Sigmoid colon (tissue), 7 donors: ENCODE measurements at places on chromosomes 7 and 10. TPM values are rescaled to one million over a fixed set of nuclear protein-coding genes. Genes with fewer than 3 reads are reported as not detected.

CYP2C19 gene
- not detected for polyA plus RNA-seq

GRCh38 chr7:131919920-131920709 is 363.7 kb upstream of the PODXL start:
- no peak for DNase-seq

SEMA3C gene
- 8.6 TPM for polyA plus RNA-seq

DNA sequence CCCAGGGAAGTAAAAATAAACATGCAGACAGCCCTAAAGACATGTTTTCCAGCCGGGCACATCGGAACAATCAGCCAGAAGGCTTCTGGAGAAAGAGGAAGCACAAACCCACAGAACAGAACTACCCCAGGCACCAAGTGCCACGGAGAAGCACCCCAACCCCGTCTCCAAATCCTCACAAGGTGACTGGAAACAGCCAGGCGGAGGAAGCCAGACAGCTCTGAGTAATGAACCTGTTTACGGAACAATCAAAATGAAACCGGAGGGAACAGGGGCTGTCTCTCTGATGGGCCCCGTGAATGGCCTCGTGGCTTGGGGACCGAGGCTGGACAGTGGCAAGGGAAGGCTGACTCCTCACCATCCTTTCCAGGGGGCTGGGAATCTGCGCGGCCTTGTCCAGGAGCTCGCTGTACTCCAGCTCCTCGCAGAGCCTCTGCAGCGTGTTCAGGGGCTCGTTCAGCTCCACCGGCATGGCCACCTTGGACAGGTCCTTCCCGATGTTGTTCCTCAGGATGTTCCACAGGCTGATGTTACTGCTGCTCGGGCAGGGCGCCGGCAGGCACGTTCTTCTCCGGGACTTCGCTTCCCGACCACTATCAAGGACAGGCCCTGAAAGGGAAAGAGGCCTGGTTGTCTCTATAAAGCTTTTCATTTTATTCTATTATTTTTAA is 77.0 kb upstream of the GSDME start:
- no peak for DNase-seq

DNA sequence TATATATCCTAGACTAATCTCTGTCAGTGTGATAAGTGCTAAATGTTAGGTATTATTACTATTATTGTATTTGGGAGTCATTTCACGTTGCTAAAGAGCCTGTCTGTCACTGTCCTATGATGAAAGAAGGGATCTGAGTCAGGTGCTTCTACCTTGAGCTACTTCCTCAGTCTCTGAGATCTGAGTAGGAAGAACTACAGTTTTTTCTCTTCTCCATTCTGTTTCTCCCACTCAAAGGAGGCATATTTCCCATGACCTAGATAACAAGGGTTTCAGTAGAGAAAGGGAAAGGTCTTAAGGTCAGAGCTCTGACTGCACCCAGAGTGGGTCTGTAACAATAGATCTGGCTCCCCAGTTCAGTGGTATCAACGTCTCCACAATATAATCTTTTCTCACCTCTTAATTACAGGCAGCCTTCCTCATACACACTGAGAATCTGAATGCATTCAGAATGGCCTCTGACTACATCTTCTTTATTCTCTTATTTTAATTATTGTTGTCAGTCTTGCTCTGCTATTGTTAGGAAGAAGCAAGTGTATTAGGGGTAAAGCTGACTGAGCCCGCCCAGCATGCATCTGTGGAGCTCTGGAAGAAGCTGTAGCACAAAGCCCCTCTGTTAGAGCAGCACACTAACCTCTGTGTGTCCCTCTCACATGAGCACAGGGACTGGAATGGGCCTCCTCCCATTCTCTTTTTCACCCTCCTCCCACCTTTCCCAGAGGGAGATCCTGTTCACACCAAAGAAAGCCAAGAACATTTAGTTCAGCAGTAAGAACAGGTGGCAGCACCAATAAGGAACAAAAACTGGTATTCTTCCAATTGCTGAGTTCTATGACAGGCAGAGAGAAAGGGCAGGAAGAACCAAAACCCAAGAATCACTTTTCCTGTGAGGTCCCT is 38.1 kb downstream of the USP54 start:
- DNase-seq, result peak; percentile 74

GRCh38 chr10:73923935-73924598 is 13.1 kb downstream of the PLAU start:
- no peak for DNase-seq

- DNase-seq, result no peak
Observed at GRCh38 chr7:157739031-157739430, 402.2 kb downstream of the DNAJB6 start.

CLCN1 gene
- not detected for polyA plus RNA-seq

- no peak for DNase-seq
Observed at GRCh38 chr10:87079106-87079836, 15.4 kb downstream of the GLUD1 start.

DNA sequence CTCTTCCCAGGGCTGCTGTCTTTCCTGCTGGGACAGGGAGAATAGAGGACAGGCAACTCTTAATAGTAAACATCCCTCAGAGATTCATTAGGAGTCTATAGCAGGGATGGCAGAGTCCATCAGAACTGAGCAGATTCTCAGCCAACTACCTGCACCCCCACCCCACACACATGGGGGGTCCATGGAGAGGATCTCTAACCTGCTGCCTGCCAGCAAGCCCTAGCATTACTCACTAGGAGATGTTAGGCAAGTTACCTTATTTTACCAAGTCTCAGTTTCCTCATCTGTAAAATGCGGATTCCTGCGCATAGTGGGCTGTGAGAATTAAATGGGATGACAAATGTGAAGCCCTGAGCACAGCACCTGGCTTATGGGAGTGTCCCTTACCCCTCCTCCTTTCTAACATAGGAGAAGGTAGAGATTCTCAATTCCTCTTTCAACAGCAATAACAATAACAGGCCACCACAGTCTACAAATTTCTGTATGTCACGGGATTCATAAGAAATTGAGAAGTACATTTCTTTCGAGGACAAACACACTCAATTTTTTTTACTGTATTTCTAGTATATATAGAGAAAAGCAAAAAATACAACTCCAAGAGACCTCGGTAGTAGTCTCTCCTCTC is 23.8 kb upstream of the WDR11 start:
- DNase-seq, result no peak

PTPRE gene
- polyA plus RNA-seq, result 5.1 TPM

DNA sequence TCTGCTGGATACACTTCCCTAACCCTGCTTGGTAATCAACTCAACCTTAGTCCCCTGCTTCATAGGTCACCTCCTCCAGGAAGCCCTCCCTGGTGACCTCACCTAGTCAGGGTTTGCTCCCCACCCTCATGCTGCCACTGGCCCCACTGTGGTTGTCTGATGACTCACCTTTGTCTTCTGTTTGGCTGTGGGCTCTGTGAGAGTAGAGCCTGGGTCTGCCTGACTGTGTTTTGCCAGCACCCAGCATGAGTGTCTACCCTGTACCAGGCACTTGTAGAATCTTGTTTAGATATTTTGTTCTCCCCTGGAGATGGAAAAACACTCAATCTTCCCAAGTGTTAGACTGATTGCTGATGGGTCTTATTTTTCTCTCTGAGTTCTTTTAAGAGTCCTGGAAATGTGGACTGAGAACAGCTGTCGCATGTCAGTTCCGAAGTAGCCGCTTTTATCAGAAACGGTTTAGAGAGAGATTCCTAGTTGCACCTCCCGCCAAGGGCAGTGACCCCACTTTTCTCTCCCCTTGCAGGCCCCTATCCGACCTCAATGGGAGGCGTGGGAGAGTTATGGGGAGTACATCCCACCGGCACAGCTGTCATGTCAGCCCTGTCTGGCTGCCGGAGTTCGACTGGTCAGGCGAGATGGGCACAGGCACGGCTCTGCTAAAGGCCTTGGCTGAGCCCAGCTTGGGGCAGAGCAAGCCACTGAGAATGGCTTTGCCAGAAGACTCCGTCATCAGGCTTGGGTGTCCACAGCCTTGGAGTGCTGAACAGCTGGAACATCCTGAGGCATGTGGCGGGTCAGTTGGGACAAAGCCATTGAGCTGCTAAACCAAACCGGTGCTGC is 134.3 kb downstream of the GRK5 start:
- DNase-seq, result peak; percentile 89

DNA sequence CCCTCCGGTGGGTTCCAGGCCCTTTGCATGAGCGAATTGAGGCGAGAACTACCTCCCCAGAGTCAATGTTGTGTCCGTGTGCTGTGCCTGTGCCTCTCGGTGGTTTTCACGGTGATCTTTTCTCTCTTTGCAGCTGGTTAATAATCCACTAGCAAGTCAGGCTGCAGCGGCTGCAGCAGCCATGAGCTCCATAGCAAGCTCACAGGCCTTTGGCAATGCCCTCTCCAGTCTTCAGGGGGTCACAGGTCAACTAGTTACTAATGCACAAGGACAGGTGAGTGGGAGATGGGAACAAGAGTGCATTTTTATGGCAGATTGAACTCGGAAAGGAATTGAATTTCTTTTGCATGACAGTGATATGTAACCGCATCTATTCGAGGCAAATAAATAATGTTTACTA is 159.7 kb upstream of the YAE1 start:
- no peak for DNase-seq

- DNase-seq, result no peak
Observed at GRCh38 chr7:88746126-88746525, 13.4 kb upstream of the ZNF804B start.

DNA sequence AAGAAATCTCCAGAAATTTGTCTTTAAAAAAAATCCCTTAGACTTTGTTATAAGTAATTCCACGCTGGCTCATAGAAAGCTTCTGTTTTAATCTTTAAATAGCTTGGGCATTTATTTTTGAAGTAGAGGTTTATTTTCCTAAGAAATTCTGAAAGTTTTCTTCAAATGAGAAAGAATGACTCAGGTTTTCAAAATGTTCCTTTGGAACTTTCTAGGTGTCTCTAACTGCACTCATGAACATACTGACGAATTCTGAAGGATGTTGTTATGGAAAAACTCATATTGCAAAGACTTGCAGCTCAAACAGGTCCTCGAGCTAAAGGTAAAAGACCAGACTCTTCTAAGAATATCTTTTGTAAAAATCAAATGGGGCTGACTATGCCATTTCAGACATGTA is 10.7 kb downstream of the DGKI start:
- no peak for DNase-seq

ZNF862 gene
- 0.92 TPM for polyA plus RNA-seq
